Transverse colon (tissue), 4 donors: ENCODE measurements at places on chromosomes 11 and 22.

- DNase-seq = peak; percentile 66
These were observed 1.0 kb upstream of the RELA start for GRCh38 chr11:65663639-65664200.

- no peak for DNase-seq
These were observed 73.9 kb downstream of the USP47 start for GRCh38 chr11:11915625-11916024.

GRCh38 chr11:125925247-125925740 is 20.6 kb upstream of the VSIG10L2 start:
- DNase-seq = peak; percentile 42

GRCh38 chr11:22084056-22084455 is 108.8 kb upstream of the ANO5 start:
- no peak for DNase-seq
